Uterus (tissue), 4 donors: ENCODE measurements at places on chromosomes 1 and 21. TPM values are rescaled to one million over a fixed set of nuclear protein-coding genes. Genes with fewer than 3 reads are reported as not detected.

- H3K36me3 ChIP-seq = no peaks in the 10 kb centered on the region
- H3K27me3 ChIP-seq = no peaks in the 10 kb centered on the region
- H3K4me1 ChIP-seq = no peaks in the 10 kb centered on the region
- no peak overlapping the region for H3K27ac ChIP-seq
- DNase-seq = peak; percentile 73
Observed at GRCh38 chr1:3491291-3492246, 37.1 kb downstream of the ARHGEF16 start.

VN1R5 gene
- total RNA-seq = not detected

PRMT6 gene
- 15.3 TPM for total RNA-seq

CD2 gene
- total RNA-seq = 1.0 TPM

SPATA21 gene
- total RNA-seq = 0.27 TPM
